Adrenal gland (tissue), 19 donors: ENCODE measurements at places on chromosomes 3 and 15. TPM values are rescaled to one million over a fixed set of nuclear protein-coding genes. Genes with fewer than 3 reads are reported as not detected.

Gene DNAH12
- 1.8 TPM for total RNA-seq

Gene WWTR1
- 56.2 TPM for total RNA-seq

DNA sequence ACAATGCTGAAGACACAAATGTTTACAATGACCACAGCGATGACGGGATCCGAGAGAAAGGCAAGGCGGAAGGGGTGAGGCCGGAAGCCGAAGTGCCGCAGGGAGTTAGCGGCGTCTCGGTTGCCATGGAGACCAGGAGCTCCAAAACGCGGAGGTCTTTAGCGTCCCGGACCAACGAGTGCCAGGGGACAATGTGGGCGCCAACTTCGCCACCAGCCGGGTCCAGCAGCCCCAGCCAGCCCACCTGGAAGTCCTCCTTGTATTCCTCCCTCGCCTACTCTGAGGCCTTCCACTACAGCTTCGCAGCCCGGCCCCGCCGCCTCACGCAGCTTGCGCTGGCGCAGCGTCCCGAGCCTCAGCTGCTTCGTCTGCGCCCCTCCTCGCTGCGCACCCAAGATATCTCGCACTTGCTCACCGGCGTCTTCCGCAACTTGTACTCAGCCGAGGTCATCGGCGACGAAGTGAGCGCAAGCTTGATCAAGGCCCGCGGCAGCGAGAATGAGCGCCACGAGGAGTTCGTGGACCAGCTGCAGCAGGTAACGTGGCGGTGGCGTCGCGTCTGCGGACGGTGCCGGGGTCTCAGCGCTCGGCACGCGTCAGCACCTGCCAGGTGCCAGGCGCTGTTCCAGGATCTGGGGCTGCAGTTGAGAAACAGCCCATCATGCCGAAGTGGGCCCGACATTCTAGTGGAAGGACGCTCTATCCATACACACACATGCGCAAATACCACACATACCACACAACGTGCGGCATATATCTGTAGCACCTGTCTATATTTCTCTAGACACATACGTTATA is at the start of gene DLEC1:
DLEC1 (plus strand) TSS at position 108 of the 798 bp plus-strand sequence; CDS start at position 126, 18 bp downstream.
- H3K4me1 ChIP-seq = no peaks in the 10 kb centered on the region
- no peaks in the 10 kb centered on the region for H3K36me3 ChIP-seq
- DNase-seq = peak; percentile 60
- no peak within 1 kb of the TSS for H3K4me3 ChIP-seq
- H3K27me3 ChIP-seq = no peaks in the 10 kb centered on the region
- no peak within 1 kb of the TSS for H3K27ac ChIP-seq

DNA sequence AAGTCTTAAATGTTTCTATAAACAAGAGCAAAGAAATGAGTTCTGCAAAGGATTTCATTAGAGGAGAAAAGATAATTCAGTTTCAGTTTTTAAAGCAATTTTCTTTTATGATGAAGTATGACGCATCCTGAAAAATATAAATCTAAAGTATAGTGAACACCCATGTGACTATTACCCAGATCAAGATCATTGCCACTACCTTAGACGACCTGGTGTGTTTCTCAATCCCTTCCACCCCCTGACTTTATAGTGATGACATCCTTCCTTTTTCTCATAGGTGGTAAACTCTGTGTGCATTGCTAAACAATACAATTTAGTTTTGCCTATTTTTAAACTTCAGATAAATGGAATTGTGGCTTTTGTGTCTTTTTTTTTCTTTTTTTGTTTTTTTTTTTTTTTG is 8.4 kb downstream of the STT3B start:
- no peaks in the 10 kb centered on the region for H3K27me3 ChIP-seq
- no peak overlapping the region for H3K27ac ChIP-seq

Gene COL7A1
- 2.3 TPM for total RNA-seq

GRCh38 chr3:155753038-155753639 is 8.3 kb upstream of the PLCH1 start:
- H3K36me3 ChIP-seq = no peaks in the 10 kb centered on the region
- H3K27me3 ChIP-seq = no peaks in the 10 kb centered on the region
- H3K27ac ChIP-seq = no peak overlapping the region
- no peak for DNase-seq
- H3K4me1 ChIP-seq = no peaks in the 10 kb centered on the region

Gene GABRG3
- total RNA-seq = not detected

GRCh38 chr3:5275529-5275928 is 88.0 kb downstream of the EDEM1 start:
- no peak overlapping the region for H3K27ac ChIP-seq
- H3K4me3 ChIP-seq = no peak overlapping the region
- DNase-seq = no peak
- no peaks in the 10 kb centered on the region for H3K36me3 ChIP-seq

- DNase-seq = no peak
- no peaks in the 10 kb centered on the region for H3K27me3 ChIP-seq
- no peak overlapping the region for H3K4me3 ChIP-seq
- H3K27ac ChIP-seq = no peak overlapping the region
- H3K4me1 ChIP-seq = peaks cover 8% of the 10 kb centered on the region
Measured at GRCh38 chr15:40163657-40164416, 3.0 kb downstream of the BUB1B start.

DNA sequence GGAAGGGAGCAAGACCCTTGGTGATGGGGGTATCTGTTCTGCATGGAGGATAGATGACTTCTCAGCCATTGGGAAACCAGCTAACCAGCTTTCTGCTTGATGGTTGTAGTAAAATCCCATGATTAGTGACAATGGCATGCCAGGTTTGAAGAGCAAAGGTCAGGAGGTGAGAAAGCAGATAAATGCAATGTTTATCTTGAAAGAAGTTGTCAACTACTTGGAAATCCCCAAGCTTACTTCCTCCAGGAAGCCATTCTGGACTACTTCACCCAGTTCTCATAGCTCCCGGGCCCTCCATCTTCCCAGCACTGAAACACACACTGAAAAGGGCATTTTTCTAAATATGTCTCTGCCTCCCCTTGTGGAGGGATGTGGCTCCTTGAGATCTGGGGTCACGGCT is 51.3 kb downstream of the SMAD3 start:
- no peaks in the 10 kb centered on the region for H3K27me3 ChIP-seq
- no peak for DNase-seq
- H3K4me1 ChIP-seq = peaks cover 21% of the 10 kb centered on the region
- H3K27ac ChIP-seq = no peak overlapping the region
- no peak overlapping the region for H3K4me3 ChIP-seq
- no peaks in the 10 kb centered on the region for H3K36me3 ChIP-seq

Gene CCDC54
- not detected for total RNA-seq

Gene MELTF
- 11.3 TPM for total RNA-seq

DNA sequence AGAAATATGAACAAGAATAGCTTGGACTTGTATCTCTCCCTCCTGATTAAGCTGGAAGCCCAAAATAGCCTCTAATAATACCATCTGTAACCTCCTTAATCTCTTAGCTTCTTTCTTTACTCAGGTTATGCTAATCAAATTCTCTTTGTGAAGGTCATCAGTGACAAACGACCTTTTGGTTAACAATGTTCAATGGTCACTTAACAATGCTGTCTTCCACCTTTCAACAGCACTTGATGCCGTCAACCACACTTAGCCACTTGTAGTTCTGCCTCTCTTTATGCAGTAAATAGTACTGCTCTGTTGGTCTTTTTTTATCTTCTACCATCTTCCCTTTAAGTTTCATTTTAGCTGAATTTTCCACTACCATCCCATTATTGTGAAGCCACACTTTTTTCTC is 476.6 kb upstream of the TGFBR2 start:
- no peaks in the 10 kb centered on the region for H3K27me3 ChIP-seq
- DNase-seq = no peak
- H3K4me1 ChIP-seq = no peaks in the 10 kb centered on the region
- H3K27ac ChIP-seq = no peak overlapping the region
- H3K36me3 ChIP-seq = no peaks in the 10 kb centered on the region

- no peak overlapping the region for H3K4me3 ChIP-seq
- H3K4me1 ChIP-seq = no peaks in the 10 kb centered on the region
- no peak overlapping the region for H3K27ac ChIP-seq
- DNase-seq = no peak
- peaks cover 3% of the 10 kb centered on the region for H3K27me3 ChIP-seq
- no peaks in the 10 kb centered on the region for H3K36me3 ChIP-seq
Measured at GRCh38 chr15:93195109-93195508, 106.1 kb upstream of the RGMA start.

DNA sequence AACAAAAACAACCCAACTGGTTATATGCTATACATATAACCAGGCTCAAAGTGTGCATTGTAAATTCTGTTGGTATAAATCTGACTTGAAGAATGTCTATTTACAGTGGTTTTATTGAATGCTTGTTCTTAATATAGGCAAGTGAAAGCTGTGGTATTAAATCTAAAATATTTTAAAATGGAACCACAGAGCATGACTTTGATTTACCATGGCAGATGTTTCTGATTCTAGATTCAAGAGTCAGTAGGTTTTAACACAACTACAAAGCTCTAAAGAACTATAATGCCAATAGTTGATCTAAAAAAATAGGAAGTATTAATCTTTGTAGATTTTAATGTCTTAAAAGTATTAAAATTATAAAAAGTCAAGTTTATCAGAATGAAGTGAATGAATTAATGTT is 141.9 kb upstream of the PLSCR5 start:
- H3K4me1 ChIP-seq = no peaks in the 10 kb centered on the region
- H3K4me3 ChIP-seq = no peak overlapping the region
- H3K27me3 ChIP-seq = no peaks in the 10 kb centered on the region

DNA sequence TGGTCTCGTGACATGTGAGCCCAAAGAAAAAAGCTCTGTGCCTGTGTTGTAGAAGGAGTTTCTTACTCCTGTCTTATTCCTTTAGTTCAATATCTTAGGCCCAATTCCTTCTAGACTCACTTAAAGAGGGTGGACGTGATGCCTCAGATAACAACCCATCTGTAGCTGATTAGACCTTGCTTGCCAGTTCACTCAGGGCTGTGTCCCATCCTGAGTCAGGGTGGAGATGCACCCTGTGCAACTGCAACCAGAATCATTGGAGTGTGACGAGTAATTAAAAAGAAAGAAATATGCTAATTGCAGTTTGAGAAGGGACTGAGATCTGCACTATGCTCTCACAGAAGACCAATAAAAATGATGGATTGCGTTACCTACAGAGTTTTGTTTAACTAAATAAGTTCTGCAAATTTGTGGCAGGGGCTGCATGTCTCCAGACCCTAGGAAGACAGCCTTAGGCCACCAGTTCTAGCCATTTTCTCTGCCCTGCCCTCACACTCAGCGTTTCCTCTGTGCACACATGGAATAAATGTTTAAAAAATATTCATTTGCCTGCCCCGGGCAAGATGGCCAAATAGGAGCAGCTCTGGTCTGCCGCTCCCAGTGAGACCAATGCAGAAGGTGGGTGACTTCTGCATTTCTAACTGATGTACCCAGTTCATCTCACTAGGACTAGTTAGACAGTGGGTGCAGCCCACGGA is 83.0 kb downstream of the MOBP start:
- H3K27ac ChIP-seq = no peak overlapping the region
- no peaks in the 10 kb centered on the region for H3K27me3 ChIP-seq
- no peak overlapping the region for H3K4me3 ChIP-seq

Gene CKMT1A
- total RNA-seq = 1.9 TPM

- H3K4me1 ChIP-seq = no peaks in the 10 kb centered on the region
- no peak overlapping the region for H3K4me3 ChIP-seq
- DNase-seq = no peak
- H3K27me3 ChIP-seq = no peaks in the 10 kb centered on the region
- H3K27ac ChIP-seq = no peak overlapping the region
Measured at GRCh38 chr15:92947071-92947730, 47.1 kb downstream of the CHD2 start.

- H3K4me1 ChIP-seq = no peaks in the 10 kb centered on the region
- no peak overlapping the region for H3K4me3 ChIP-seq
- H3K27me3 ChIP-seq = no peaks in the 10 kb centered on the region
Measured at GRCh38 chr15:34014556-34014955, 24.4 kb downstream of the AVEN start.

Gene SCAANT1
- 1.3 TPM for total RNA-seq

GRCh38 chr3:152328841-152329240 is 60.1 kb downstream of the MBNL1 start:
- H3K27me3 ChIP-seq = no peaks in the 10 kb centered on the region
- peaks cover 73% of the 10 kb centered on the region for H3K4me1 ChIP-seq
- no peaks in the 10 kb centered on the region for H3K36me3 ChIP-seq
- no peak overlapping the region for H3K27ac ChIP-seq

Gene CNTN3
- 0.09 TPM for total RNA-seq
